ENCODE measurements at places on chromosomes 12 and 14.

DNA sequence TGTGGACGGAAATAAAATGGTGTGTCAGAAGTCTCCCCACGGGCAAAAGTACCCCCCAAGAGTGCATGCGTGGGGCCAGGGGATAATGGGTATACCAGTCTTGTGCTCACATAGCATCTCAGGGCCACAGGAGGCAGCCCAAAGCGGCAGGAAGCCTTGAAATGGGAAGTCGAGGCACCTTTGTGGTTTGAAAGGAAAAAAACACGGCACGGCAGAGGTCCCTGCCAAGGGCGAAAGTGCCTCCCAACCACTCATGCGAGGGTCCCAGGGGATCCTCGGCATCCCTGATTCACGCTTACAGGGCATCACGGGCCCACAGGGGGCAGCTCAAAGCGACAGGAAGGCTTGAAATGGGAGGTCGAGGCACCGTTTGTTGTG, 583.2 kb downstream of the ALG10 start:
- peak; percentile 39 for DNase-seq

DNA sequence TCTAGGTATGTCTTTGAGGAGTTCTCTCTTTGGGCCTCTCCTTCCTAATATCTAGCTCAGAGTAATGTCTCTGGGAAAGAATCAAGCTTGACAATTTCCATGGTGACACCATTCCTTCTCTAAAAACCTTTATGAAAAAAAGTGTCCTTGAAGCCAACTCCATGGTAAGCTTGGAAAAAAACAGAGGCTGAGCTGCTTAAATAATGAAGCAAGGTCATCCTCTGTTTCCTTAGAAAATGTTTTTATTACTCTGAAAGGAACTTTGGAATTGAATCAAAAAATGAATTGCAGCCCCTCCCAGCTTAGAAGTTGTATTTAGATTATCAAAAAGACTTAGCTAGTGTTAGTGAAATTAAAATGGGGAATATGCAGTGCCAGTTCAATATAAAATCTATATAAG, 166.1 kb upstream of the KITLG start:
- DNase-seq = no peak

DNA sequence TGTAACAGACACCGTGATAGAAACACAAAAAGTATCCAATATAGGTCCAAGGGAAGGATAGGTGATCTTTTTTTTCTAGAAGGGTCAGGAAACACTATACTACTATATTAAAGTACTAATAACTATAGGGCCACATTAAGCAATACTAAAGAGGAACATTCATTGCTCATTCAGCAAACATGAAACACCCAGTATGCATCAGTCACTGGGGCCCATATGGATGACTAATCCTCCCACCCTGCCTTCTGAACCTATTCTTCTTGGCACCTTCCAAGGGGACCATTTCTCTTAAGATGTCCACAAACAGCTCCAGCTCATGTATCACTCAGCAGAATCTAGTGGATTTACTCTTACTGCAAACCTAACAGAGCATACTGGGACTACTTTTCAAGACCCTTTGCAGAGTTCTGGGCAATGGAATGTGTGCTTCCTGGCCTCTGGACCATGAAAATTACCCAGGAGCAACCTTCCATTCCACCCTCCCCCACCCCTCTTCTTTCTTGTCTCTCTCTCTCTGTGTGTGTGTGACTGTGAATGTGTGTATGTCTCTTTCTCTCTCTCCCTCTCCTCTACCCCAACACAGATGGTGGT, 187.9 kb downstream of the EPS8 start:
- DNase-seq = no peak

DNA sequence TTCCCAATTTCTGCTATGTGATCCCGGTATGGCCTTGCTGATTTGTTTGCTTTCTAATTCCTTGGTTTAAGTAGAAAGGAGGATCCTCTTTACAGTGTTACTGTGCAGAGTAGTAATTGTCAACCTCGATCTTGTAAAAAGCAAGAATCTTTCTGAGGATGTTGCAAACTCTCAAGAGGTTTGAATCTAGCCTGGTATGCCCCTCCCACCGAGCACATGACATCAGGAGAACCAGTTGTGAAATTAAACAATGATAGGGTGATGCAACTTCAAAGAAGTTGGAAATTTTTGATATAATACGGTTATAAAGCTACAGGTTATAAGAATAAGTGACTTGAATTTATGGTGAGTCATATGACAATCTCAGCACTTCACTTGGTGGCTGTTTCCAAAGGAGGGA, 35.0 kb upstream of the FUT8 start:
- no peak for DNase-seq

GRCh38 chr12:132618683-132619043, at the start of gene P2RX2:
Gene P2RX2 (plus strand): TSS chr12:132618776. CDS start chr12:132618817, 41 bp downstream.
- no peak for DNase-seq

DNA sequence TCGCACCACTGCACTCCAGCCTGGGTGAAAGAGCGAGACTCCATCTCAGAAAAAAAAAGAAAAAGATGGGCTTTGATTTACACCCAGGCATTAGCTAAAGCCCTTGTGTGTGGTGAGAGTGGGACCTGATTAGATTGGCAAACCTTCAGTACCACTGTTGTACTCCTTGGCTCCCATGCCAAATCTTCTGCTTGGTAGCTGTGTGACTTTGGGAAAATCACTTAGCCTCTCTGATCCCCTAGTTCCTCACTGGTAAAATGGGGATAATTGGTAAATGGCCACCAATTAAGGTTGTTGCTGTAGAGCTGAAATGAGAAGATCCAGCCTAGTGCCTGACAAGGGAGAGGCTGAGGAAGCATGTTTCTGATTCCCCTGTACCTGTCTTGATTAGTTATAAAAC, 63.7 kb downstream of the SLC25A47 start:
- no peak for DNase-seq

- no peak for DNase-seq
These were observed 37.3 kb downstream of the PPTC7 start for GRCh38 chr12:110545812-110546211.

DNA sequence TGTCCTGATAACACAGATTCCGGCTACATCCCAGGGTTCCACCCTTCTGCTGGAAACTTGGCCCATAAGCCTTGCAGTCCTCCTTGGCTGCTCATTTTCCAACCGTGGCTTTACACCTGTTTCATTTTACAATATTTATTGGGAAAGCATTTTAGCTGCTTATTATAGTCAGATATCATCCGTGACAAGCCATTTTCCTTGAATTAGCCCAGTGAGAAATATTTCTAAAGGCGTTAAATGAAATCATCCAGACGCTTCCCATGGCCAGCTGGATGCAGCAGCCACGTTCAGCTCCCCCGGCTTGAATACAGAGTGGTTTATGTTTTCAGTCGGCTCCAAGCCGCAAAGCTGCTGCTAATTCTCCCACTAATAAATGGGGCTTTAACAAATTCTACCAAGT, 245.0 kb upstream of the PELI2 start:
- DNase-seq = no peak

DNA sequence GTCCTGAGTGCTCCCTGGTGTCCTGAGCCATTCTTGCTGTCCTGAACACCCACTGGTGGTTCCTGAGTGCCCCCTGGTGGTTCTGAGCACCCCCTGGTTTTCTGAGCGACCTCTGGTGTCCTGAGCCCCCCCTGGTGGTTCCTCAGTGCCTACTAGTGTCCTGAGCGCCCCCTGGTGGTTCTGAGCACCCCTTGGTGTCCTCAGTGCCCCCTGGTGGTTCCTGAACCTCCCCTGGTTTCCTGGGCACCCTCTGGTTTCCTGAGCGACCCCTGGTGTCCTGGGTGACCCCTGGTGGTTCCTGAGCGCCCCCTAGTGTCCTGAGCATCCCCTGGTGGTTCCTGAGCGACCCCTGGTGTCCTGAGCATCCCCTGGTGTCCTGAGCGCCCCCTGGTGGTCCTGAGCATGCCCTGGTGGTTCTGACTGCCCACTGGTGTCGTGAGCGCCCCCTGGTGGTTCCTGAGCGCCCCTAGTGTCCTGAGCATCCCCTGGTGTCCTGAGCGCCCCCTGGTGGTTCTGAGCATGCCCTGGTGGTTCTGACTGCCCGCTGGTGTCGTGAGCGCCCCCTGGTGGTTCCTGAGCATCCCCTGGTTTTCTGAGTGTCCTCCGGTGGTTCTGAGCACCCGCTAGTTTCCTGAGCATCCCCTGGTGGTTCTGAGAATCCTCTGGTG, 473.1 kb downstream of the TMEM121 start:
- DNase-seq = peak; percentile 87

DNA sequence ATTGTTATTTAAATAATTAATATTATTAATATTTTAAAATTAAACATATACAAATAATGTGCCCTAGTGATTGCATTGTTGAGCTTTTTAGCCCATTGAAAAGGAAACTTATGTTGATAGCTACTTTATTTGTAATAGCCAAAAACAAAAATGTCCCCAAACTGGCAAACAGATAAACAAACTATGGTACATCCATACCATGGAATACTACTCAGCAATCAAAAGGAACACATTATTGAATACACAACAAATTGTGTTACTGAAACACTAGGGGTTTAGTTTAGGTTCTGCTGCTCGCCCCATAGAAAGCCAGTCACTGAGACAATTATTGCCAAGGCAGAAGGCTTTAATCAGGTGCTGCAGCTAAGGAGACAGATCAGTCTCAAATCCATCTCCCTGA, 239.7 kb upstream of the KITLG start:
- DNase-seq = no peak

DNA sequence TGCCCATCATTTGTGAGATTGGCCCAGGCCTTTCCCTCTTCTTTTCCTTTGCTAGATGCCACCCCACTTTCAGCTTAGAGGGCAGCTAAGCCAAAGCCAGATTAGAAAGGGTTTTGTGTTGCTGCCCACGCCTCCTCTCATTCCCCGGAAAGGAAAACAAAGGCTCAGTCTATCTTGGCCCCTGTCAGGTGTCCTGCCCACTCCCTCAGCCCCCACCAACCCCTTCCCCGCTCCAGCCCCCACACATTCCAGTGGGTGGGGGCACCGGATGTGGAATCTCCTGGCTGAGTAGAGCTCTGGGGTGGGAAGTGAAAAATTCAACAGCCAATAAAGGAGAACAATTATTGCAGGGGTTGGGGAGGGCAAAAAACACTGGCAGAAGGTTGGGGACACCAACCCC, 2.2 kb downstream of the BLOC1S1 start:
- DNase-seq = peak; percentile 60

DNA sequence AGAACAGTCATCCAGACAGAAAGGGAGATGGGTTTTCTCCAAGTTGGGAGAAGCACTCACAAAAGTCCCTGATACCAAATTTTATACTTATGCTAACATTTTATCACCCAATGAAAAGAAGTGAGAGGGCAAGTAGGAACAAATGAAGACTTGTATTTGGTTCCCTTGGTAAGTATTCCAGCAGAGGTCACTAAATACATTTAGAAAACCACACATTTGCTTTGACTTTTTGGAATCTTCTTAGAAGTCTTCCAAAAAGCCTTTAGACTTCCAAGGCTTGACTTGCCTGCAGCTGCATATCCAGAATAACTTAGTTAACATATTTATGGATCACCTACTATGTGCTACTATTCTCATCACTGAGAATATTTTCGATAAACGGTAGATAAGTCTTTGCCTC, 3.1 kb upstream of the GYS2 start:
- DNase-seq = no peak

DNA sequence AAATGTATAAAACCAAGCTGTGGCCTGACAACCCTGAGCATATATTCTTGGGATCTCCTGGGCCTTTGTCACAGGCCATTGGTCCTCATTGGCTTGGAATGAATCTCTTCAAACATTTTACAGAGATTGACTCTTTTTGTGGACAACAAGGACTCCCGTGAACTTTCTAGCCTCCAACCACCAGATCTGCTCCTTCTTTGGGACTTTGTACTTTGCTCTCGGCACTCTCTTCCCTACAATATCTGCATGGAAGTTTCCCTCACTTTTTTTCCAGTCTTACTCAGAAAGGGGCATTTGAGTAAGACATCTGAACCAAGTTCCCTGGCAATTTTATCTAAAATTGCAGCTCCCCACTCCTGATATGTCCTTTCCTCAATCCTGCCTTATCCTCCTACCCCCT, 158.8 kb downstream of the PHLDA1 start:
- no peak for DNase-seq

DNA sequence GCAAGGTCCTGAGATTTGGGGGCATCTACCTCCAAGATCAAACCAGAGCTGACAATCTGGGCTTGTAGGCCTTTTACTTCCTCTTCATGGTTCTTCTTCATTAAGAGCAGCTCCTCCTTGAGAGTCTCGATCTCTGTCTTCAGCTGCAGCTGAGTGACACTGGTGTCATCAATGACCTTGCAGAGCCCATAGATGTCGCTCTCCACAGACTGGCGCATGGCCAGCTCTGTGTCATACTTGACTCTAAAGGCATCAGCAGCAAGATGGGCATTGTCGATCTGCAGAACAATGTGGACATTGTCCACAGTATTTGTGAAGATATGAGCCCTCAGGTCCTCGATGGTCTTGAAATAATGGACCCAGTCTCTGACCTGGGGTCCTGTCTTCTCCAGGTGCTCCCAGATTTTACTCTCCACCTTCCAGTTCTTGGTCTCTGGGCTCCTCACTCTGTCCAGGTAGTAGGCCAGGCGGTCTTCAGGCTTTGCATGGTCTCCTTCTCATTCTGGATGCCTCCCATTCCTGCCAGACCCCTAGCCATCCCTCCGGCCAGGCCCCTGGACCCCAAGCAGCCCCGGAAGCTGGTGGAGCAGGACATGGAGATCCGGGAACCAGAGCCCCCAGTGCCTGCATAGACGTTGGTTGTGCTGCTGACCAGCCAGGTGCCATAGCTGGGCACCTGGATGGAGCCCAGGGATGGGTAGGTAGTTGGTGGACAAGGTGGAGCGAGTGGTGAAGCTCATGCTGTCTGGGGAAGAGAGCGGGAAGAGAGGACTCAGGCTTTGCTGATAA, 141.0 kb downstream of the MSRB3 start:
- DNase-seq = no peak

DNA sequence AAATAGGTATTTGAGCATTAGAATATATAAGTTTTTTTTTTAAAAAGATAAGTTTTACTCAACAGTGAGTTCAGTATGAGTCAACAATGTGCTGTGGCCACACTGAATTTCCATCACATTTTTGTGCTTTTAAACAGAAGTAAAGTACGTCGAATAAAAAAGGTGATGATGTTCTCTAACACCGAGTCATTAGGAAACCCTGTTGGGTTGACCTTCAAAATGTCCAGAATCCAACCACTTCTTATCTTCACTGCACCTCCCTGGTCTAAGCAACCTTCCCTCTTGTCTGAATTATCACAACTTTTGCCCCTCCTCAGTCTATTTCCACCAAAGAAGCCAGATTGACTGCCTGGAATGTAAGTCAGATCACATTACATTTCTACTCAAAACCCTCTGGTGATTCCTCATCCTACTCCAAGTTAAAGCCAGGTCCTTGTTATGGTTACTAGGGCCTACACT, 43.0 kb upstream of the SYCP3 start:
- no peak for DNase-seq

DNA sequence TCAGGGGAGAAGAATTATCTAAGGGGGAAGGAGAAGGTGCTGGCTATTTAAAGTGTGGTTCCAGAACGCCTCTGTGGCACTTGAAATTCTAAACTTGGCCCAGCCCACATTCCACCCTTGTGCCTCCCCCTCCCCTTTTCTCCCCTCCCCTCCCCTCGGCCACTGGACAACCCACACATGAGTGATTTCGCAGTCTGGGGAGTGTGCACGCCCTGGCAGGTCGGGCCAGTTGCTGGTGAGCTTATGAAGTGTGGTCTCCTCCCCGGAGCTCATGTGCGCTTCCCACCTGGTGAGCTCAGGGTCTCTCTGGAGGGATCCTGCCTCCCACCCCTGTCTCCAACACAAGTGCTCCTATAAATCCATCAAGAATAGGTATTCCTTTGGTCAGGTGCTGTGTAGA, at the start of gene SLC6A13:
TSS of gene SLC6A13 (minus strand) at position 20 of the 400 bp plus-strand sequence. CDS start 2,784 bp downstream, outside the sequence.
- DNase-seq = no peak

- DNase-seq = no peak
These were observed 182.3 kb downstream of the SYNE2 start for GRCh38 chr14:64035143-64035542.
